ENCODE measurements at places on chromosomes 1 and 21.

DNA sequence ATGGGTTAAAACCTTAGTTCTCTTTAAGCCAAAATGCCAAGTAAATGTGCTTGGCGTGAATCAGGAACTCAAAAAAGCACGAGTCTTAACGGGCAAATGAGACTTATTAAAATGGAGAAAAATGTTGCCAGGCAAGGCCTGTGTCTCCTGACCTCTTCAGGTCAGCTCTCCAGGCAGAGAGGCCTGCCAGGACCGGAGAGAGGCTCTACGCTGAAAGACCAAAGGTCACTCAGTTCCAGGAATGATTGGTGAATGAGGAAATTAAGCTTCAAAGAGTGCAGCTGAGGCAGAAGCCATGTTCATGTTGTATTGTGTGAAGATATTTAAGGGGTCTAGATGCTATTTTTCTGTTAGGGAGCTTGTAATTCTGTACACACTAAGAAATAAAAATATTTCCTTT lies 66.6 kb downstream of the SPAG17 start:
- H3K4me3 ChIP-seq: no peak overlapping the region
- H3K4me1 ChIP-seq: no peaks in the 10 kb centered on the region
- no peak overlapping the region for H3K27ac ChIP-seq
- DNase-seq: no peak
- peaks cover 2% of the 10 kb centered on the region for H3K27me3 ChIP-seq

DNA sequence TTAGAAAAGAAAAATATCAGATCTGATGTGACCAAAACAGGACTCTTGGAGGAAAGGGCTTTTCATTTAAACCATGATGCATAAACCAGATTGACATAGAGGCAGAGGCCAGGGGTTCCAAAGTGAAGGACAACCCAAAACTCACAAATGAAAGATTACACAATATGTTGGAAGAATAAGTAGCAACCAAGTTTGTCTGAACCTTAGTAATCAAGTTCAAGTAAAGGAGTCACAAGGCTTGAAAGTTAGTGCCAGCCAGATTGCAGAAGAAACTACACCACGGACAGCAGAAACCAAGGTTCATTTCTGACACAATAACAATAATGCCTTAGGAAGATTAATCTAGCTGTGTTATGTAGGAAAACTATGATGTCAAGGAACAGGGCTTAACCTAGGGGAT lies 124.6 kb downstream of the ZC3H11B start:
- no peaks in the 10 kb centered on the region for H3K36me3 ChIP-seq
- H3K27me3 ChIP-seq: no peaks in the 10 kb centered on the region

DNA sequence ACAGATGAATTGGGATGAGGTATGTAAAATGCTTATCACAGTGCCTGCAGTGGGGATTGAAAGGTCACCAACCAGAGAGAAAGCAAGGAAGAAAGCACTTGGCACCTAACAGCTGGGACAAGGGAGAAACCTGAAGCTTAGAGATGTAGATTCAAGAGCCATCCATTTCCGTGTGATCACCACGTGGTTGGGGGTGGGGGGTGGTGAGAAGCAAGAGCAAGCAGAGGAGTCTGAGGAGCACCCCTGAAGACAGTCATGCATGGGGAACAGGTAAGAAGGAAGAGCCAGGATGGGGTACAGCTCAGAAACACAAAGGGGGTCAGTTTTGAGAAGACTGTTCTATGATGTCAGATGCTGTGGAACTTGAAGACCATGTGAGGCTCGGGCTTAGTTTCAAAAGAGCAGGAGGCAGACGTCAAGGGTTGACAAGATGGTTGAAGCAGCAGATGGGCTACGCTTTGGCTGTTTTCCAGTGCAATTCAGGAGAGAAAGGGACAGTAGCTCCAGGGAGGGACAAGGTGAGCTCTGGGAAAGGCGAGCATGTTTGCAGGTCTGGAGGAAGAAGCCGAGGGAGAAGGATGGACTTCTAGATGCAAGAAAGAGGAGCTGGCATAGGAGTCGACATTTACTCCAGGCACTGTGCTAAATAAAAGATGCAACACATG lies 17.4 kb downstream of the KANK4 start:
- H3K4me3 ChIP-seq: no peak overlapping the region
- no peaks in the 10 kb centered on the region for H3K27me3 ChIP-seq
- no peak for DNase-seq
- H3K4me1 ChIP-seq: no peaks in the 10 kb centered on the region

DNA sequence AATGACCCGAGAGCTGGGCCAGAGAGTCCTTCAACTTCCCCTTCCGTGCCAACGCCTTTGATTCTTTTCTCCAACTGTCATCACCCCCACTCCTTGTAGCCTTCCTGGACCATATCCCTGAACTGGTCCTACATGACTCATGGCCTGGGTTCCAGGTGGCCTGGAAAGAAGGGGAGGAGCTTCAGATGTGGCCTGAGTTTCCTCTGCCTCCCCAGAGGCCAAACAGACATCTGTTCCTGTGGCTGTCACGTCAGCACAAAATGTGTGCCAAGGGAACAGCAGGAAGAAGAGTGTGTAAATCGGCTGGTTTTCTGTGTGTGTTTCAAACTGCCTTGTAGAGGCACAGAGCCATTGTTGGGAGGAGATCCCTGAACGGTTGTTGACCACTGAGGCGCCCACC lies 24.9 kb upstream of the KIRREL1 start:
- H3K4me1 ChIP-seq: no peaks in the 10 kb centered on the region
- H3K4me3 ChIP-seq: no peak overlapping the region
- no peak overlapping the region for H3K27ac ChIP-seq
- H3K36me3 ChIP-seq: no peaks in the 10 kb centered on the region
- no peak for DNase-seq
- H3K27me3 ChIP-seq: no peaks in the 10 kb centered on the region

- no peak overlapping the region for H3K27ac ChIP-seq
- H3K4me1 ChIP-seq: no peaks in the 10 kb centered on the region
- no peak overlapping the region for H3K4me3 ChIP-seq
- DNase-seq: no peak
Measured at GRCh38 chr1:163842571-163842970, 520.8 kb downstream of the NUF2 start.

GRCh38 chr1:241482761-241483250 lies 36.7 kb downstream of the FH start:
- H3K27me3 ChIP-seq: peaks cover 10% of the 10 kb centered on the region
- no peak overlapping the region for H3K27ac ChIP-seq
- no peak for DNase-seq
- no peaks in the 10 kb centered on the region for H3K36me3 ChIP-seq
- H3K4me1 ChIP-seq: peaks cover 3% of the 10 kb centered on the region

GRCh38 chr1:18132711-18133541 lies 25.3 kb downstream of the IGSF21 start:
- no peaks in the 10 kb centered on the region for H3K4me1 ChIP-seq
- H3K27ac ChIP-seq: no peak overlapping the region
- DNase-seq: no peak
- no peaks in the 10 kb centered on the region for H3K36me3 ChIP-seq
- H3K4me3 ChIP-seq: no peak overlapping the region

DNA sequence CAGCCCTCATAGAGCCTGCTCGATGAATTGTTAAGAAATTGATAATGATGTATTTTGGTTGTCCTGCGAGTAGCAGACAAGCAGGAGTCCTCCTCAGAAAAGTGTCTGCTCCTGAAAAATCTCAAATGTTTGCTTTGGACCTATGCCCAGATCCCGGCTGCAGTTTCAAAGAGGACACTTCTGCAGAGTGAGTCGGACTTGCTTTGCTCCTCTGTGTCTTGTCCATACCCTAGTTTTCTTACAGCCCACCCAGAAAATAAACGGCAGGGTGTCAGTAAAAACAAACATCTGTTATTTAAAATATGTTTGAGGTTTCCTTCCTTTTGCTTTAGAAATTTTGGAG lies 2.8 kb downstream of the S100A10 start:
- H3K27me3 ChIP-seq: no peaks in the 10 kb centered on the region
- DNase-seq: no peak
- H3K27ac ChIP-seq: no peak overlapping the region
- peaks cover 73% of the 10 kb centered on the region for H3K4me1 ChIP-seq
- H3K36me3 ChIP-seq: peaks cover 41% of the 10 kb centered on the region

- H3K4me1 ChIP-seq: peaks cover 42% of the 10 kb centered on the region
- no peak for DNase-seq
- H3K27me3 ChIP-seq: peaks cover 3% of the 10 kb centered on the region
- peak overlapping the region; percentile 79 for H3K27ac ChIP-seq
- H3K4me3 ChIP-seq: peak overlapping the region; percentile 61
Measured at GRCh38 chr1:235105051-235106043, 23.3 kb downstream of the TOMM20 start.

DNA sequence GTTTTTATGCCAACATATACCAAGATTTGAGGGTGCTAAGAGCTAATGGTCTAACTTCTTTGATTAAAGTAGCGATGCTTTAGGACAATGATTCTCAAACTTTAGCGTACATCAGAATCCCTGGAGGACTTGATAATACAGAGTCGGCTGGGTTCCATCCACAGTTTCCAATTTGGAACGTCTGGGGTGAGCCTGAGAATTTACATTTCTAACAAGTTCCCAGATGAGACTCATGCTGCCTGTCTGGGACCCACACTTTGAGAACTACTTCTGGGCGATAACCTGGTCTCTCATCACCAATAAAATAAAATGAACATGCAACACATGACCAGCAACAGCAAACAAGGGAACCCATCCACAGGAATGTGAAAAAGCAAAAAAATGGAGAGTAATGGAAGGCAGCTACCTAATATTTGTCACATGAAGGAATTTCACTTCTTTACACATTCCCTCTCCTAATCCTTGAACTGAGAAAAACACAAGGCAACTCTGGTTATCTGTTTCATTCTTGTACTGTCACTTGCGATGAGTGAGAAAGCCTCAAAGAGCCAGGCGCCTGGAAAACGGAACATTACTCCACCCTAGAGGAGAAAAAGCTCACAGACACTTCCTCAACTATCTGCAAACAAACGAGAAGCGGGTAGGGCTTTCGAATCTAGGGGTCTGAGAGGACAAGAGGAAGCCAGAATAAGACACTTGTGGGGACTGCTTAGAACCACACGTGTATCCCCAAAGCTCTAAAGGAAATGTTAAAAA lies 14.0 kb downstream of the HSF2BP start:
- peaks cover 17% of the 10 kb centered on the region for H3K4me1 ChIP-seq
- H3K4me3 ChIP-seq: peak overlapping the region; percentile 7
- H3K36me3 ChIP-seq: no peaks in the 10 kb centered on the region
- peak; percentile 47 for DNase-seq
- H3K27me3 ChIP-seq: peaks cover 7% of the 10 kb centered on the region

GRCh38 chr1:176494436-176494835 lies 31.5 kb downstream of the PAPPA2 start:
- no peaks in the 10 kb centered on the region for H3K4me1 ChIP-seq
- no peaks in the 10 kb centered on the region for H3K27me3 ChIP-seq
- no peak for DNase-seq
- no peak overlapping the region for H3K4me3 ChIP-seq
- no peaks in the 10 kb centered on the region for H3K36me3 ChIP-seq

GRCh38 chr1:218775501-218776021 lies 398.1 kb upstream of the LYPLAL1 start:
- H3K27me3 ChIP-seq: no peaks in the 10 kb centered on the region
- H3K4me3 ChIP-seq: no peak overlapping the region
- DNase-seq: no peak
- no peak overlapping the region for H3K27ac ChIP-seq
- no peaks in the 10 kb centered on the region for H3K4me1 ChIP-seq
- no peaks in the 10 kb centered on the region for H3K36me3 ChIP-seq

GRCh38 chr1:182720463-182720862 lies 36.1 kb upstream of the RGS8 start:
- H3K27ac ChIP-seq: no peak overlapping the region
- H3K4me3 ChIP-seq: no peak overlapping the region
- no peak for DNase-seq

DNA sequence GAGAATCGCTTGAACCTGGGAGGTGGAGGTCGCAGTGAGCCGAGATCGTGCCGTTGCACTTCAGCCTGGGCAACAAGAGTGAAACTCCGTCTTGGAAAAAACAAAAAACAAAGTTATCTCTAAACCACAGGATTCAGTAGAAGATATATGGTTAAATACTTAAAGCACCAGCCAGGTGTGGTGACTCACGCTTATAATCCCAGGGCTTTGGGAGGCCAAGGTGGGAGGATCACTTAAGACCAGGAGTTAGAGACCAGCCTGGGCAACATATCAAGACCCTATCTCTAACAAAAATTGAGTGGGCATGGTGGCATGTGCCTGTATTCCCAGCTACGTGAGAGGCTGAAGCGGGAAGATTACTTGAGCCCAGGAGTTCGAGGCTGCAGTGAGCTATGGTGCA lies 5.6 kb downstream of the NECAP2 start:
- peaks cover 35% of the 10 kb centered on the region for H3K4me1 ChIP-seq
- no peaks in the 10 kb centered on the region for H3K27me3 ChIP-seq
- H3K4me3 ChIP-seq: no peak overlapping the region
- DNase-seq: no peak
- peaks cover 38% of the 10 kb centered on the region for H3K36me3 ChIP-seq
- H3K27ac ChIP-seq: no peak overlapping the region

- H3K36me3 ChIP-seq: no peaks in the 10 kb centered on the region
- no peaks in the 10 kb centered on the region for H3K4me1 ChIP-seq
Measured at GRCh38 chr1:18160290-18160942, 52.8 kb downstream of the IGSF21 start.

- H3K27me3 ChIP-seq: no peaks in the 10 kb centered on the region
- H3K4me3 ChIP-seq: no peak overlapping the region
- DNase-seq: no peak
- no peaks in the 10 kb centered on the region for H3K36me3 ChIP-seq
- H3K4me1 ChIP-seq: peaks cover 13% of the 10 kb centered on the region
Measured at GRCh38 chr21:18153063-18153462, 91.6 kb upstream of the CHODL start.

DNA sequence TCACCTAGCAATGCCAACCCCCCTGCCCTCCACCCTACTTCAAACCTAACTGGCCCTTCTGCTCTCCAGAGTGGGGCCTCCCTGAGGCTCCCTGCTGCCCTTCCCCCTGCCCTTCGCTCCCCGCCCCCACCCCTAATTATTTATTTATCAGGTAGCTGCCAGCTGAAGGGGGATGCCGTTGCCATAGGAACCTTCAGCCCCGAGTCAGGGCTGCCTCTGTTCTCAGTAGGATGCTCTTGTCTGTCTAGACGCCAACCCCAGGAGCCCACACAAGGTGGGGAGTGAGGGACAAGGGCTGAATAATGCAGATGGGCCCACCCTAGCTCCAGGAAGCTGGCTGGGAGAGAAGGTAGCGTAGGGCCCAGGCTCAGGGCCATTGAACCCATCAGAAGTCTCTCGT lies 41.1 kb downstream of the NKAIN1 start:
- H3K4me1 ChIP-seq: no peaks in the 10 kb centered on the region
- H3K27ac ChIP-seq: no peak overlapping the region
- no peak overlapping the region for H3K4me3 ChIP-seq

- H3K27ac ChIP-seq: no peak overlapping the region
- H3K4me3 ChIP-seq: no peak overlapping the region
- H3K27me3 ChIP-seq: peaks cover 17% of the 10 kb centered on the region
- peaks cover 6% of the 10 kb centered on the region for H3K36me3 ChIP-seq
Measured at GRCh38 chr1:11499601-11500331, 20.8 kb downstream of the DISP3 start.

DNA sequence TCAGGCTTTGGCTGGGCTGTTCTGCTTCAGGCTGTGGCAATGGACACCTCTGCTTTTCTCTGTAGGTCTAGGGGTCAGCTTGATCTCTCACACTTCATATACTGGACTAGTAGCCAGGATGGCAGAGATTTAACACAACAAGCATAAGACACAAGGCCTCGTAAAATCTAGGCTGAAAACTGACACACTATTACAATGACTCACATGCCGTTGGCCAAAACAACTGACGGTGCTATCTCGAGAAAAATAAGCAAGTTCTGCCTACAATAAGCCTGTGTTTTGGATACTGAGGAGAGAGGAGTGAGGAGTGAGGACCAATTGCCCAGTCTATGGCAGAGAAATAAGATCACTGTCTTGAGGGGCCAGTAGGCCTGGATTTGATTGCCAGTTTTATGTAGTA lies 840.7 kb upstream of the ADAMTS5 start:
- H3K27me3 ChIP-seq: no peaks in the 10 kb centered on the region
- no peaks in the 10 kb centered on the region for H3K36me3 ChIP-seq
- DNase-seq: no peak
- H3K4me1 ChIP-seq: no peaks in the 10 kb centered on the region
- H3K4me3 ChIP-seq: no peak overlapping the region
